ENCODE measurements at places on chromosomes 13 and 19.

DNA sequence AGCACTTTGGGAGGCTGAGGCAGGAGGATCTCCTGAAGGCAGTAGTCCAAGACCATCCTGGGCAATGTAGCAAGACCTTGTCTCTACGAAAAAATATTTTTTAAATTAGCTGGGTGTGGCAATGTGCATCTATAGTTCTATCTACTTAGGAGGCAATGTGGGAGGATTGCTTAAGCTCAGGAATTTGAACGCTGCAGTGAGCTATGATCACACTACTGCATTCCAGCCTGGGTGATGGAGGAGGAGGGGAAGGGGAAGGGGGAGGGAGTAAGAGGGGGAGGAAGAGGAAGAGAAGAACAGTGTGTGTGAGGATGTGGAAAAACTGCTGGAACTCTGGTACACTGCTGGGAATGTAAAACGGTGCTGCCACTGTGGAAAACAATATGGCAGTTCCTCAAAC, 9.2 kb upstream of the CLIP3 start:
- no peak for DNase-seq

GRCh38 chr19:50889638-50890037, 16.4 kb downstream of the KLK2 start:
- DNase-seq, result no peak

- peak; percentile 41 for DNase-seq
Observed at GRCh38 chr13:111210544-111211469, 95.7 kb downstream of the ARHGEF7 start.

- DNase-seq, result no peak
Observed at GRCh38 chr19:6229951-6230712, 49.6 kb downstream of the MLLT1 start.

DNA sequence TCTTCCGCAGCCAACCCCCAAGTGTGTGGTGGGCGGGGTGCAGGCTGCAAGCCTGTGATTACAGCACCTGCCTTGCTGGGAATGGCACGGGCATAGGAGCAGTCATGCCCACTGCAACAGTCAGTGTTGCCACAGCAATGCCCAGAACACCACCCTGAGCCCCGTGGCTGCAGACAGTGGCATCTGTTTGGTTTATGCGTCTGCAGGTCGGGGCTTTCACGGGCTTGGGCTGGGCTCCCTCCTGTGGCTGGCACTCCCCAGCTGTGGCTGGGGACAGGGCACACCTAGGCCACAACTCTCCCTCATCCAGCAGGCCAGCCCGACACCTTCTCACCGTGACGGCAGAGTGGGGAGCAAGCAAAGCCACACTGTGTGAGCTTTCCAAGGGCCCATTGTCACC, 115.3 kb upstream of the C1QTNF9B start:
- no peak for DNase-seq

Measured in hippocampal formation (tissue), 2 donors.